ENCODE measurements at places on chromosomes 5 and 9.

- DNase-seq = no peak
Observed at GRCh38 chr5:130021876-130022275, 117.6 kb downstream of the CHSY3 start.

DNA sequence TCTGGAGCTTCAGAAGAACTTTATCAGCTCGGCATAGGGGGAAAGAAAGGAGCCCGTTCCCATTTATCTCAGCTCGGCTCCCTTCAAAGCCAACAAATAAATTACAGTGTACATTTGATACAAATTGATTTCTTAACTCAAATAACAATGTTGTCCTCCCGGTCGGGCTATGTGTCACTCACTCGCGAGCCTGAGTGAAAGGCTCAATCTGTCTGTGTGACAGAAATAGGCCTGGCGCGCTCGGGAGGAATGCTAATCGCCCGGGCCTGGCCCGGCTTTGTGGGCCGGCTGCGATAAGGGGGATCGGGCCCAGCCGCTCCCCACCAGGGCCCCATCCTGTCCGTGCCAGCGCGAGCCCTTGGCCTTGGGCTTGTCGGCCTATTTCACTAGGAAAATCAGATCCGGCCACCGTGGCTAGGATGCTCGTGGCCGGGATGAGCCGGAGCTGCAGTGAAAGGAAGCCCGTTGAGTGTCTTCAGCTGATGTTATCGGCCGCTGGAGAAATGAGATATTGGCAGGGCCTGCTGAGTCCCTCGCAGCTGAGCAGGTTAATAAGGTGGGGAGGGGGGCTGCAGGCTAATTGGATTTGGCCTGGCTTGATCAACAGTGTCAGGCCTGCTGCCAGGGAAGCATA is 258.7 kb downstream of the IRX1 start:
- DNase-seq = no peak

- DNase-seq = no peak
Observed at GRCh38 chr5:128036950-128037349, 46.6 kb upstream of the SLC12A2 start.

DNA sequence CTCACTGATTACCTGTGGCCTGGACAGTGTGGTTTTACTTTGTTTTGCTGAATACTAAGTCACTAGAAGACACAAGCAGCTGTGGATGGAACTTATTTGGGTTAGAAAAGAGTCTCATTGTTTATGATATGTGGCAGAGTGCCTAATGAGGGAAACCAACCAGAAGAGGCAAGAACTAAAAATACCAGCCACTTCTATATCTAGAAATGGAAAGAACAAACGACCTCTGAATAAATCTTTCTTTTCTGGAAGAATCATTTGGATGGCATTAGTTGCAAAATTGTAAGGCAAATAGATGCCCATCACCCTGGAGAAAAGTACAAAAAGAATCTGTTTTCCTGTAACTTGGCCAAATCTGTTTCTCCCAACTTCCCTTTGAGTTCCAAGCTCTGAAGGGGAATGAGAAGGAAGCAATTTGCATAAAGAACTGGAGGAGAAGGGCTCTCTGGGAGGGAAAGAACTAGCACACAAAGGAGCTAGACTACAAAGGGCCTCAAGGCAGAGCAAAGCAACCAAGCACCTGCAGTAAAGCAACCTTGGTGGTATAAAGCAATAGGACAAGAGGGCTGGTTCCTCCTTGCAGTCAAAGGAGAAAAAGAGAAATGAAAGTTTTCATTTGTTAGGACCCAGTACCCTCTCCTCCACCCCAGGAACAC is 455.4 kb downstream of the CAAP1 start:
- DNase-seq = no peak

DNA sequence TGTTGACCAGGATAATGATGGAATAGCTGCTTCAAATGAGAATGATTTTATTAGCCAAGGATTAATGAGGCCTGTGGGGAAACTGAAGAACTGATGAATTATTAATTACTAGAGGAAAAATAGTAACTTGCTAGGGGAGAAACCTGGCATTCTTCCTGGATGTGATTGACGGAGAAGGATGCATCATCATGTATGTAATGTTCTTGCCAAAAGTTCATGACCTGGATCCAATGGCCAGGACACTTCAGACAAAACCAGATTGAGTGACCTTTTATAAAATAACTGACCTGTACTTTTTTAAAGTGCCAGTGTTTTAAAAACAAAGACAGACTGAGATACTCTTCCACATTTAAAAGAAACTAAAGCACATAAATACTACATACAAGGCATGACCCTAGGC is 23.7 kb downstream of the KIAA1191 start:
- no peak for DNase-seq

GRCh38 chr9:1052365-1053281 is 2.5 kb downstream of the DMRT2 start:
- no peak for DNase-seq

DNA sequence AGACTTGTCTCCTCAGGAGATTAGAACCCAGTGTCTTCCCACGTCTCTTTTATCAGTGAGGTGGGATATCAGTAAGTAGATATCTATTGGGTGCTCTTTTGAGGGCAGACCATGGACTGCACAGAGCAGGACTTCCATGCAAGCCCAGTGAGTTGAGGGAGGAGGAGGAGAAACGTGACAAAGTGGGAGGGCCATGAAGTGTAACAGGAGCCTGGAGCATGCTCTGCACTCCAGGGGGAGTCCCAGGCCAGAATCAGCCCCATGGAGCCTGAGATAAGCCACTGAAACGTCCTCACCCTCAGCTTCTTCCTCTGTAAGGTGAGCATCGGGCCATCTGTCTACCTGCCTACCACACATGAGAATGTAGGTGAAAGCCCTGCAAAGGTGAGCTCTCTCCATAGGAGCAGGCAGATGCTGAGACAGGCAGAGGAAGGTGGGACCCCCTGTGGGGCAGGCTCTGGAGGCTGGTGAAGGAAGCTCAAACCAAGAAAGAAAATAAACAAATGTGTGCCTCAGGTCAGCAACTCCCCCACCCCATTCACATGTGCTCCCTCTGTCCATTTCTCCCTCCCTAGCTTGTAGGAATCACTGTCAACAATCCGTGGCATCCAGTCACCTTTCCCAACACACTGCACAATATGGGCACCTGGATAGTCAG is 87.4 kb downstream of the NRG2 start:
- no peak for DNase-seq

DNA sequence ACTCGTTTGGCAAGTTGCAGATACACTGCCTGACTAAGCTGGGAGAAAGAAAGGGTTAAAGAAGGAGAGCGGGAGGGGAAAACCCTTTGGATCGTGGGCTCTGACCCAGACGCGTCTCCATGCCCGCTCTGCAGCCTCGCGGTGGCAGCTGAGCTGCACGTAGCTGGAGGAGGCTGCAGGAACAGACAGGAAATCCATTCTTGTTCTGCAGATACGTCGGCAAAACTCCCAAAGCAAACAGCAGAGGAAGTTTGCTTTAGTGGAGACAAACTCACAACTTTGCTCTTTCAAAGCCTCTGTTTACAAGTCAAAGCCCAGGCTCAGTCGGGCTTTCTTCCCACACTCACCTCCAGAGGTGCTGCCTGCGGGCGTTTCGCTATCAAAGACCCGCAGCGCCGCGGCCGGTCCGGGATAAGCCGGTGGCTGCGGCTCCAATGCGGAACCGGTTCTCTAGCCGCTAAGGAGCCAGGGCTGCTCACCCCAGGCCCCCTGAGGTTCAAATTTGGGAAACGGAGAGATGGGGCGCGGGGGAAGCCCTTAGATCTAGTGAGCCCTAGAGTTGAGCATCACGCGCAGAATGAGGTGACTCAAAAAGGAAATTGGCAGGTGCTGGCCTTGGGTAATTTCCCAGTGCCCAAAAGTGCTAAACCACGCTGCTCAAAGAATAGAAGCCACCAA is 60.7 kb downstream of the MAT2B start:
- no peak for DNase-seq

DNA sequence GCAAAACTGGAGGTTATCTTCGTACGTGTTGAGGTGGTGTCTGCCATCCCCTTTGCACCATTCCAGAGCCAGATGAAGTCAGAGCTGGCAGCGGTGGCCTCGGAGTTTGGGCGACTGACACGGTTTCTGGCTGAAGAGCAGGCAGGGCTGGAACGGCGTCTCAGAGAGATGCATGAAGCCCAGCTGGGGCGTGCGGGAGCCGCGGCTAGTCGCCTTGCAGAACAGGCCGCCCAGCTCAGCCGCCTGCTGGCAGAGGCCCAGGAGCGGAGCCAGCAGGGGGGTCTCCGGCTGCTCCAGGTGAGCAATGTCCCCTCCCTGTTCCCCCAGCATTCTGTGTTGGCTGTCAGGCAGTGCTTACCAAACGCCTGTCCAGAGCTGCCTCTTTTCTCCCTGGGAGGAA is 9.5 kb downstream of the TRIM41 start:
- DNase-seq = no peak

GRCh38 chr5:143059355-143059754 is 289.2 kb downstream of the ARHGAP26 start:
- DNase-seq = no peak

DNA sequence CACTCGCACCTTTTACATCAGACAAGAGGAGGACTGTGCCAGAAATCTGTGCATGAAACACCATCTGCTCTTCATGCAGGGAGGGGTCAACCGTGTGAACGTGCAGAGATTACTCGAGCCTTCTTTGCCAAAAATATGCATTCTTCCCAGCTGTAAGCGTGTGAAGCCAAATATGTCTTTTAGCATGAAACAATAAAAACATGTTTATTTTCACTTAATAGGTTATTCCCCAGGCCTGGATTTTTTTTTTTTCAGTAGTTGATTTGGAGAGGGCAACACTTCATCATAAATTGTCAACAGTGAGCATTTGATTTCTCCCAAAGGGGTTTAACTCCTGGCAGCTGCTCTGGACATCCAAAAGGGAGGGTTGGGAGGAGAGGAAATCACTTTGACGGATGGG is 23.8 kb downstream of the PLAC8L1 start:
- no peak for DNase-seq

- no peak for DNase-seq
Observed at GRCh38 chr5:13107537-13107936, 837.0 kb downstream of the DNAH5 start.

DNA sequence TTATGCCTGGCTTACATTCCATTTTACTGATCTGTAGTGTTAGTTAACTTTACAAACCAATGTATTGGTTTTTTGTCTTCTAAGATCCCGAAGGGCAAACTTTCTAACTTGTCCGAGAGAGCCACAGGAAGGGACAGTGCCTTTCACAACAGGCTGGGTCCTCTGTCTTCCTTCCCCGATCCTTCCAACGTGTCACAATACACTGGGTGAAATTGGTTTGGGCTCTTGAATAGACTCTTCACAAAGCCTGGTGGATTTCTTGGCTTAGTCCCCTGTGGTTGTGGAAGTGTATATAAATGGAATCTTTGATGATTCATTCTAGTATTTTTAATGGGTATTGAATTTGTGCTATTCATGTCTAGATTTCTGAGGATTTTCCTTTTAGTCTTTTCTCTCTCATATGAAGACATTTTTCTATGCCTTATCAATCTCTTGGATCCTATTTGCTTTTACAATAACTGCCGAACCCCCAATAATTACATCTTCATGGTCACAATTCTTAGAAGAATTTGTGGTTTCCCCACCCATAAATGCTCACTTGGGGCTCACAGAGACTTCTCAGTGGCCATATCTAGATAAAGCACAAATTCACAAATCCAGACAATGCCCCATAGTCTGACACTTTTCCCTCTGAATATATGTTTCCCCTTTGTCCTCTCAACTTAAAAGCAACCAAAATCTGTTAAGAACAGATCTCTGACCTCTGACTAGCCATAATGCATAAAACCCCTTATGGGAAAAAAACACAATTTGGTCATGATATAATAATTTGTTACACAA is 107.7 kb downstream of the MTRR start:
- DNase-seq = no peak

GRCh38 chr5:151146061-151146460 is 11.5 kb downstream of the ANXA6 start:
- DNase-seq = no peak

DNA sequence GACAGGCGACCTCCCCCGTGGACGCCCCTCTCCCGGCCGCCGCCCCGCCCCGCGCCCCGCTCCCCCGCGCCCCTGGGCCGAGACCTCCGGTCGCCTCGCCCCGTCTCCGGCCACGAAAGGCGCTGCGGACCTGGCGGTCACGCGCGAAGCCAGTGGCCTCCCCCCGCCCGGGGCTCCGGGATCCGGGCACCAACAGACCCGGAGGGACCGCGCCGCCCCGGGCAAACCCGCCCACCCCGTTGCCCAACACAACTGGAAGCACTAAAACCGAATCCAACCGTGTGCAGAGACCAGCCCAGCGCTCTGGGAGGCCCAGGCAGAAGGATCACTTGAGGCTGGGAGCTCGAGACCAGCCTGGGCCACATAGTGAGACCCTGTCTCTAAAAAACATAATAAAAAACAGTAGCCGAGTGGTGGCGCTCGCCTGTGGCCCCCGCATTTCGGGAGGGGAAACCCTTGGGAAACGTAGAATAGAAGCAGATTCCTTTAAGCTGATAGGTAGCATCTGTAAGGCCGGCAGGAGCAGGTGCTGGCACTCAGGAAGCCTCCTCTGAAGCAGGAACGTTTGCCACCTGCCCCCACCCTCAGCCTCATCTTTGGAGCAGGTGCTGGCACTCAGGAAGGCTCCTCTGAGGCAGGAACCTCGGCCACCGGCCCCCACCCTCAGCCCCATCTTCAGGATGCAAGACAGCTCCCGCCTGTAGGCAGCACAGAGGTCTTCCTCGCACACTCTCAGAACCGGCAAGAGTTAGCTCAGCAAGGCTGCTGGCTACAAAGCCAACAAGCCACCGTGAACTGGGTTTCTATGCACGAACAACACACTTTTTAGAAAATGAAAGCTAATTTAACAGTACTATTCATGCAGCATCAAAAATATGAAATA is 4.6 kb upstream of the SLC9A3 start:
- no peak for DNase-seq

DNA sequence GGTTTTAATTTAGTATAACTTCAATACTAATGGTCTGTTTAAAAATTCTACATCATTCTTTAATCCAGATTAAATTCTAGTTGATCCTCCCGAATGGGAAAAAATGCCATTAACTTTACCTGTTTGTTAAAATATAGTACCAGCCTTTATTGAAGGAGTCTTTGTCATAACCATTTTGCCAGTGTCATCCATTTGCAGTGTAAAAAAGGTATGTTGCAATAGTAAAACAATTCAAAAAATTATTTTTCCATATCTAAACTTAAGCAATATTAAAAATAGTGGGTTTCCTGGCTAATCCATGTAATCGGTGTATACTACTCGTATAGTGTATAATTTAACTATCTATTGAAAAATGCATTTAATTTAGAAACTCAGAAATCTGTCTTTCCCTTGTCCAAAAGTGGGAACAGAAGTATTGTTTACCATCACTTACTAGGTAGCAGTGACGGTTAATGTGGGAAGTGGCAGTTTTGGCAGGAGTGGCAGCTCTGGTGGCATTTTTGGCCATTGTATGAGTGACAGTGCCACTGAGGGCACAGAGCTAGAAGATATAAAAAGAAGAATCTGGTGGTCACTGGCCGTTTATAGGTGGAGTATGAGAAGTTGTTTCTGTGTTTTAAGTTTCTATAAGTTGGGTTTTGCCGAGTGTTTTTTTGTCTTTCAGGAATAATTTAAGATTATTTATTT is 1.9 kb downstream of the AP3S1 start:
- DNase-seq = no peak

GRCh38 chr5:109823597-109823996 is 133.9 kb downstream of the MAN2A1 start:
- no peak for DNase-seq

- no peak for DNase-seq
Observed at GRCh38 chr5:156148301-156148700, 178.7 kb upstream of the SGCD start.

- DNase-seq = no peak
Observed at GRCh38 chr9:638152-638551, 203.3 kb upstream of the DMRT1 start.

Data from hematopoietic multipotent progenitor cell treated with erythropoietin and hydrocortisone succinate and interleukin-3 and kit ligand, for 17 days (in vitro differentiated cells).